Fibroblast of skin of right biceps (primary cell): ENCODE measurements at places on chromosomes 4 and X.

GRCh38 chrX:70133303-70134115 lies at the start of gene IGBP1:
TSS of gene IGBP1 (plus strand) at chrX:70133447. CDS start at chrX:70133948, 501 bp downstream.
- DNase-seq, result peak; percentile 85

DNA sequence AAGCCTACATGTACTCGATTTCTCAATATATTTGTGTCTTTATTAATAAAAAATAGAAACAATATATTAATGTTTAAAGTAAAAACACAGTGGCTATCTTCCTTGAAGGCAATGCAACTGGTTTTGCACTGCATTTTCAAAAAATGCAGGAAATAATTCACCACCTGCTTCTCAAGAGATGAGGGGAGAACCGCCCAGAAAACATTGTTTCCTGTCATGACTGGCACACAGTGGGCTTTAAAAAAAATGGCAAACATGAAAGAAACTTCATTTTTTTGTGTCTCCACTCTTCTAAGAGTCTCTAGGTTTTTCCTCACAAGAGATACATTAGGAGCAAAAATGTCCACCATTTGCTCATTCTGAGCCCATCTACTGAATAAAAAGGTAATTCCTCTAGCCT lies 50.8 kb upstream of the C4orf50 start:
- DNase-seq, result no peak

DNA sequence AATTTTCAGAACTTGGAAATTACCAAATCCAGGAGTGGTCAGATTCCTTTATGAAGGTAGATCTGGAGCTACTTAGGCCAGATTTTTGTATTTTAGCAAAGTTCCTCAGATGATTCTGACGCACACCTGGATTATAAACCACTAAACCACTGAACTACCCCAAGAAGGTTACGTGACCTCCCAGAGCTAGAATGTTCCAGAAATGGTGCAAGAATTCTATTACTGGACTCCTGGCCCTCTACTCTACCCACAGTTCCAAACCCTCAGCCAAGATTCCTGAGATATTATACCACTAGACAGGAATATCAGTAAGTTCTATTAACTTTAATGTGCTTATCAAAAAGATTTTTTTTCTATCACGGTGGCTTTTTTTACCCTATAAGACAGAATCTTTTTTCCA lies 67.1 kb downstream of the ABCG2 start:
- DNase-seq, result no peak

DNA sequence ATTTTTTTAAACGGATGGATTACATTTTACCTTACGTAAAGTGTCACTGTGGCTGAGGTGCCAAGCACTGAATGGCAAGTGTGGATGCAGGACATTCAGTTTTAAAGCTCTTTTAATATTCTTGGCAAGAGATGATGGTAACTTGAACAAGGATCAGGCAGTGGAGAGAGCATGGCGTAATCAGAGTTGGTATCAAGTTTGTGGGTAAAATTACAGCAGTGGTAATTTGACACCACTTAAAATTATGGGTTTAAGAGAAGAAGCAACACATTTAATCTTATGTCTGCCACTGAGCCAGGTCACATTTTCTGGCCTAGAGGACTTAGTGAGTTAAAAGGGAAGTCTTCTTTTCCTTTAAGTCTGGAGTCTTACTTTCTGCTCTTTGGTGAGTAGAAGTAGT lies 100.5 kb downstream of the NAA11 start:
- DNase-seq, result no peak

GRCh38 chr4:126916626-126917140 lies 716.1 kb upstream of the INTU start:
- peak; percentile 93 for DNase-seq

DNA sequence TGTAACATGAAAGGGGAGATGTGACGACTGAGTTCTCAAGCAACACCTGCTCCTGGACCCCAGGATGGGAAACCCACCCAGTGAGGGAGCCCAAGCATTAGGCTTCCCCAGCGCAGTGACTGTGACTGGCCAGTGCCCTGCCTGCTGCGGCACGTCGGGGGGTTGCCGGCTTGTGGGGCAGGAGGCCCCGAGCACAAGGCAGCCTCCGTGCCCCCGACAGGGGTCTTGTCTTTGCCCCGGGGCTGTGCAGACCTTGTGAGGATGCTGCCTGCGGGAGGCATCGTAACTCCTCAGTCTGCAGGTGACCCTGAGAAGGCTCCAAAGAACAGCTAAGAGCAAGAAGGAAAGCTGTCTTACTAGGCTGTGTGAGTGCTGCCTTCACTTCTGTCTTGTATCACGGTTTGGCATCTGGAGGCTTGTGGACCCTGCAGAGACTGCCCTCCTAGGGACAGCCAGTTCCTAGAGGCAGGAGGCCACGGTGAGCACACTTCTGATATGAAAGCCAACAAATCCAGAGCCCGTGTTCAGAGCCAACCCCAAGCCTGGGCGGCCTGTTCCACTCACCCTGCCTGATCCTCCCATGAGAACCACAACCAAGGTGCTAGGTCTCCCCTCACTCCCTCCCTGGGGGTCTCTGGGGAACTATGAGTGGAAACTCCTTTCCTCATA lies 47.7 kb downstream of the FGFRL1 start:
- no peak for DNase-seq
